ENCODE measurements at places on chromosomes 3 and 15. TPM values are rescaled to one million over a fixed set of nuclear protein-coding genes. Genes with fewer than 3 reads are reported as not detected.

DNA sequence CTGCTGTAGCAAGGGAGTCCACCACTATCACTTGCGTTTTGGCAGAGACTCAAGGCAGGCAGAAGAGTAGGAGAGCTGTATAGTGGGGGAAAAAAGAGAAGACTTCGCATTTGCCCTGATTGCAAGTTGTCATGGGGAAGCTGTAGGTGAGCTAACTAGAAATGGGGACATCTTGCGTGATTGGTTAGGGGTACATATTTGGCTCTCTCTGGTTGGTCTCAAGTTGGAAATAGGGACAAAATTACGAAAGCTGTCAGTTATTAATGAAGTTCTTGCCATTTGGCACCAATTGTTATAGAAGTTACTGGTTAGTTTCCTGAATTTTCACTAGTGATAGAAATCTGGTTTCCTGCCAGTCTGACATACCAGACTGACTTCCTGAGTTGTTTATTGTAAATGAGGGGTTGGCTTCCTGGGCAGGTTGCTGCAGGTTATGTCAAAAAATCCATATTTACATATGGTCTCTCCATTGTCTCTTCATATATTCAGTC, 8.2 kb upstream of the SENP7 start:
- H3K4me3 ChIP-seq: no peak overlapping the region
- peaks cover 7% of the 10 kb centered on the region for H3K4me1 ChIP-seq
- no peak overlapping the region for H3K27ac ChIP-seq
- no peaks in the 10 kb centered on the region for H3K36me3 ChIP-seq
- H3K27me3 ChIP-seq: peaks cover 11% of the 10 kb centered on the region

GRCh38 chr3:47377186-47377585, 3.6 kb upstream of the PTPN23 start:
- peaks cover 25% of the 10 kb centered on the region for H3K36me3 ChIP-seq

PCOLCE2 gene
- total RNA-seq: 15.8 TPM

- H3K4me1 ChIP-seq: no peaks in the 10 kb centered on the region
- H3K27ac ChIP-seq: no peak overlapping the region
Measured at GRCh38 chr3:134613006-134613520, 37.8 kb downstream of the KY start.

SUCLG2 gene
- 50.2 TPM for total RNA-seq

GRCh38 chr3:43695443-43695842, 4.7 kb downstream of the ABHD5 start:
- no peak overlapping the region for H3K4me3 ChIP-seq
- no peak overlapping the region for H3K27ac ChIP-seq
- no peak for DNase-seq
- H3K36me3 ChIP-seq: no peaks in the 10 kb centered on the region
- peaks cover under 1% of the 10 kb centered on the region for H3K27me3 ChIP-seq

DNA sequence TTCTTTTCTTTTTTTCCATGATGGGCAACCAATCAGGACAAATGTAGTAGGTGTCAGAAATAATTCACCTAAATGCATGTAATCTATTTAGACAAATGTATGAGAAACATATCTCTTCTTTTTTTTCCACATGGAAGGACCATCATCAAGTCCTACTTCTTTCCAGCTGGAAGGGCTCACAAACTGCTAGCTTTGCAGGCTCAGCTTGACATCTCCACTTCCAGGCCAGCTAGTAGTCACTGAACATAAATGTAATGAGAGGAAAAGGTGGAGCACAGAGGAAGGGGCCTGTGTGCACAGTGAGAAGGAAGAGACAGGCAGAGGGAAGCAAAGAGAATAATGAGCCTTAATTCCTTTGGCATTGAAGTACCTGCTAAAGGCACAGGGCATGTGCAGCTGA, 504.9 kb downstream of the MCTP2 start:
- H3K27ac ChIP-seq: no peak overlapping the region
- no peak overlapping the region for H3K4me3 ChIP-seq
- H3K27me3 ChIP-seq: no peaks in the 10 kb centered on the region
- H3K4me1 ChIP-seq: no peaks in the 10 kb centered on the region

- H3K27ac ChIP-seq: no peak overlapping the region
- peaks cover 82% of the 10 kb centered on the region for H3K4me1 ChIP-seq
- H3K4me3 ChIP-seq: no peak overlapping the region
- no peaks in the 10 kb centered on the region for H3K27me3 ChIP-seq
Measured at GRCh38 chr15:84987949-84988624, 6.4 kb downstream of the PDE8A start.

GRCh38 chr3:65827076-65827475, 211.6 kb downstream of the MAGI1 start:
- H3K4me1 ChIP-seq: peaks cover 51% of the 10 kb centered on the region
- H3K4me3 ChIP-seq: no peak overlapping the region
- DNase-seq: no peak
- H3K27me3 ChIP-seq: no peaks in the 10 kb centered on the region

DNA sequence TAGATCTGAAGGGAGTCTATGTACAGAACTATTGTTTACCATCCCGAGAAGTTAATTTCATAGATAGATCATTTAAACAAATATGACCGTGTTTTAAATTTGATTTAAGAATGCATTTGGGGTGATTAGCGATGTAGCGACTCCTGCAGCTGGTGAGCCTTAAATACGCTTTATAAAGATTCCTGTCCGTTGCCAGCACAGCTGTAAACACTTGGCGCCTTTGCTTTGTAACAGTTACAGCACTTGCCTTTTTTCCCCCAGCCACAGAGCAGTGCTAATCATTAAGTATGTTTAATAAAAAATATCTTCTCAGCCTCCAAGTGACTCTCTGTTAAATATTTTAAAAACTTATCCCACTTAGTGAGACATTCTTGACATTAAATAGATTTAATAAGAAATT, 333.8 kb downstream of the FEZF2 start:
- no peak overlapping the region for H3K4me3 ChIP-seq
- H3K27me3 ChIP-seq: peaks cover 3% of the 10 kb centered on the region
- DNase-seq: no peak

AADACL2 gene
- not detected for total RNA-seq

DNA sequence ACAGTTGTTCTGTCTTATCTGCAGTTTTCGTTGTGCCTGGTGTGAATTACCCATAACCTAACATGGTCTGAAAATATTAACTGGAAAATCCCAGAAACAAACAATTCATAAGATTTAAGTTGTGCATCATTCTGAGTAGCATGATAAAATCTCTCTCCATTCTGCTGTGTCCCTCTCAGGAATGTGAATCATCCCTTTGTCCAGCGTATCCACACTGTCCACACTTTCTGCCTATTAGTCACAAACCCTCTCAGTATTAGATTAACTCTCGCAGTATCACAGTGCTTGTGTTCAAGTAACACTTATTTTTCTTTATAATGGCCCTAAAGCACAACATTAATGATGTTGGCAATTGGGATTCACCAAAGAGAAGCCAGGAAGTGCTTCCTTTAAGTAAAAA, 203.2 kb downstream of the CGGBP1 start:
- peak; percentile 86 for DNase-seq
- H3K27ac ChIP-seq: peak overlapping the region; percentile 60
- peaks cover 56% of the 10 kb centered on the region for H3K4me1 ChIP-seq
- no peaks in the 10 kb centered on the region for H3K27me3 ChIP-seq
- no peaks in the 10 kb centered on the region for H3K36me3 ChIP-seq
- H3K4me3 ChIP-seq: peak overlapping the region; percentile 53

GRCh38 chr15:100033140-100033857, 300.1 kb upstream of the LYSMD4 start:
- DNase-seq: no peak
- H3K4me1 ChIP-seq: peaks cover 26% of the 10 kb centered on the region
- H3K27ac ChIP-seq: no peak overlapping the region

- H3K4me1 ChIP-seq: peaks cover 85% of the 10 kb centered on the region
- peaks cover 16% of the 10 kb centered on the region for H3K36me3 ChIP-seq
- DNase-seq: peak; percentile 99
- peak overlapping the region; percentile 94 for H3K27ac ChIP-seq
- peak overlapping the region; percentile 66 for H3K4me3 ChIP-seq
- peaks cover 3% of the 10 kb centered on the region for H3K27me3 ChIP-seq
Measured at GRCh38 chr3:55169608-55170072, 241.8 kb upstream of the LRTM1 start.

GRCh38 chr3:138923531-138923994, 23.4 kb downstream of the FOXL2 start:
- peak; percentile 80 for DNase-seq
- H3K27me3 ChIP-seq: peaks cover 6% of the 10 kb centered on the region
- peaks cover 24% of the 10 kb centered on the region for H3K4me1 ChIP-seq

DNA sequence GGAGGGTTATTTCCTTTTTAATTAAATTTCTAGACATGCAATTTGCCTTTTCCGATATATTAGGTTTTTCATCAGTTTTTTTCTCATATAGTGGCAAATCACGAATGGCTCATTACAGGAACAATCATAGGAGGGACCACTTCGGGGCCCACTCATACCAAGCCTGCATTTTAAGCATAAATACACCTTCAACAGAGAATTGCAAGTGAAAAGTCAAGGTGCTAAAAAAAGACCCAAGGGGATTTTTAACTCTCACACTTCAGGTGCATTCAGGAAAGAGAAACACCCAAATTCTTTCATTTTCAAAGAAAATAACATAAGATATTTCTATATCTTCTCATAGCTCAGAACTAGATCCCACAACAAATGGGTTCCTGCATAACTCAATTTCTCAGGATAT, 979.6 kb upstream of the NR2F2 start:
- no peaks in the 10 kb centered on the region for H3K4me1 ChIP-seq
- no peak for DNase-seq
- no peaks in the 10 kb centered on the region for H3K36me3 ChIP-seq
- peaks cover 5% of the 10 kb centered on the region for H3K27me3 ChIP-seq
- H3K27ac ChIP-seq: no peak overlapping the region

TBCCD1 gene
- total RNA-seq: 6.0 TPM

- no peaks in the 10 kb centered on the region for H3K27me3 ChIP-seq
- peak; percentile 95 for DNase-seq
- peak overlapping the region; percentile 23 for H3K4me3 ChIP-seq
- H3K36me3 ChIP-seq: no peaks in the 10 kb centered on the region
- H3K4me1 ChIP-seq: peaks cover 72% of the 10 kb centered on the region
Measured at GRCh38 chr3:24156466-24156865, 211.4 kb downstream of the NR1D2 start.

GRCh38 chr3:185656321-185656840, 70.3 kb downstream of the SENP2 start:
- H3K27me3 ChIP-seq: peaks cover 17% of the 10 kb centered on the region
- H3K4me1 ChIP-seq: peaks cover 60% of the 10 kb centered on the region
- peak overlapping the region; percentile 95 for H3K27ac ChIP-seq

- peaks cover 35% of the 10 kb centered on the region for H3K36me3 ChIP-seq
- no peaks in the 10 kb centered on the region for H3K27me3 ChIP-seq
- H3K4me1 ChIP-seq: peaks cover 21% of the 10 kb centered on the region
- 0 out of 2 replicates have a peak overlapping the region, but pooled peaks have one; percentile 6 for H3K27ac ChIP-seq
Measured at GRCh38 chr15:82165948-82166376, 96.6 kb downstream of the EFL1 start.

DNA sequence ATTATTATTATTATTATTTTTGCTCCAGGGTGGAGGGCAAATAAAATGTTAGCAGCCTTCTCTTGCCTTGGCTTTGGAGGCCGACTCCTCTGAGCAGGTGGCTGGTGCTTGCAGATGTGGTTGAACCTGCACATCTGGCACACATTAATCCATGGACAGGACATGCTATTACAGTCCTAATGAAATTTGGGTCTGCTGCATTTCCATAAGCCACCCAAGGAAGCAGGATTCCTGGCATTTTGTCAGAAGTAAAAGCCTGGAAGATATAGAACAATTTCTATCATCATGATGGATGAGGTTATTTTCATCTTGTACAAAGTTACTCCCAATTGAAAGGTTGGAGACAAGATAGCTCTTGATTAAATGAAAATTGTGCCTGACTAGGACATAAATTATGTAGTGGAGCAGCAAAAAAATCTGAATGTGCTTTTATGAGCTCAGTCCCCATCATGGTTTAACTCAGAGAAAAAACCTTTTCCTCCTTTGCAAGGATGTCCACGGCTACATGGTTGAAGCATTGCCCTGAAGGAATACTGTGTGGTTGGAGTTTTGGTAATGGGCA, 130.9 kb upstream of the RGMA start:
- DNase-seq: no peak
- no peaks in the 10 kb centered on the region for H3K27me3 ChIP-seq
- peaks cover 5% of the 10 kb centered on the region for H3K36me3 ChIP-seq
- H3K4me3 ChIP-seq: no peak overlapping the region

RPL4 gene
- 2,765 TPM for total RNA-seq

- peaks cover 52% of the 10 kb centered on the region for H3K4me1 ChIP-seq
- peaks cover 7% of the 10 kb centered on the region for H3K36me3 ChIP-seq
- no peak for DNase-seq
- H3K4me3 ChIP-seq: no peak overlapping the region
- H3K27ac ChIP-seq: no peak overlapping the region
Measured at GRCh38 chr15:39397883-39398282, 183.0 kb upstream of the THBS1 start.

DNA sequence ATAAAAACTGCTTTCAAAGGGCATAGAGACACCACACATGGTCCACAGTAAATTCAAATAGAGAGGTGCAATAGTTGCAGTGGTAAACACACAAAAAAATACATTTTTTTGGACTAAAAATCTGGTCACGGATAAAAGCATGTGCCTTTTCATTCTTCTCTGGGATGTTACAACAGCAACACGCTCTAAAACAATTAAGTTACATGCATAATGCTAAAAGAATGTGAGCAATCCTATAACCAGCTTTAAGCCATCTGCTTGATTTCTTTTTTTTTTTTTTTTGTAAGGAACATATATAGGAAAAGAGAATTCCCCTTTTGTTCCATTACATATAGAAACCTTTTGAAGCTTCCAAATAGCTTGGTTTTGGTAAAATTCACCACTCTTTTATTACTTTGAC, 20.0 kb downstream of the WNT5A start:
- H3K36me3 ChIP-seq: peaks cover 48% of the 10 kb centered on the region
- peak; percentile 64 for DNase-seq
- H3K4me1 ChIP-seq: peaks cover 89% of the 10 kb centered on the region

LTK gene
- total RNA-seq: 0.24 TPM

- no peak overlapping the region for H3K4me3 ChIP-seq
- no peak overlapping the region for H3K27ac ChIP-seq
- no peaks in the 10 kb centered on the region for H3K4me1 ChIP-seq
- no peak for DNase-seq
- peaks cover 1% of the 10 kb centered on the region for H3K27me3 ChIP-seq
Measured at GRCh38 chr3:118504906-118505305, 529.7 kb downstream of the IGSF11 start.

DNA sequence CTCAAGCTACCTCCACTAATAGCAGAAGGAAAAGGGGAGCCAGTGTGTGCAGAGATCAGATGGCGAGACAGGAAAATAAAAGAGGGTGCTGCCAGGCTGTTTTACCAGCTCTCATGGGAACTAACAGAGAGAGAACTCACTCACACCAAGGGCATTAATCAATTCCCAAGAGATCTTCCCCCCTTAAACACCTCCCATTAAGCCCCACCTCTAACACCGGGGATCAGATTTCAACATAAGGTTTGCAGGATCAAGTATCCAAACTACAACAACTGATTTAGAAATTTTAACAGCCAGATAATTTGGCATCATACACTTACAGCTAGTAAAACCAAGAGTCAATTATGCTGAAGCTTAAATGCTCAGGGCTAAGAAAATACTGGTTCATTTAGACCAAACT, 18.9 kb downstream of the CD200 start:
- H3K27ac ChIP-seq: no peak overlapping the region
- H3K36me3 ChIP-seq: no peaks in the 10 kb centered on the region
- H3K4me3 ChIP-seq: no peak overlapping the region
- no peaks in the 10 kb centered on the region for H3K4me1 ChIP-seq

FANCD2OS gene
- total RNA-seq: not detected
